ENCODE measurements at places on chromosomes 6 and 20.

DNA sequence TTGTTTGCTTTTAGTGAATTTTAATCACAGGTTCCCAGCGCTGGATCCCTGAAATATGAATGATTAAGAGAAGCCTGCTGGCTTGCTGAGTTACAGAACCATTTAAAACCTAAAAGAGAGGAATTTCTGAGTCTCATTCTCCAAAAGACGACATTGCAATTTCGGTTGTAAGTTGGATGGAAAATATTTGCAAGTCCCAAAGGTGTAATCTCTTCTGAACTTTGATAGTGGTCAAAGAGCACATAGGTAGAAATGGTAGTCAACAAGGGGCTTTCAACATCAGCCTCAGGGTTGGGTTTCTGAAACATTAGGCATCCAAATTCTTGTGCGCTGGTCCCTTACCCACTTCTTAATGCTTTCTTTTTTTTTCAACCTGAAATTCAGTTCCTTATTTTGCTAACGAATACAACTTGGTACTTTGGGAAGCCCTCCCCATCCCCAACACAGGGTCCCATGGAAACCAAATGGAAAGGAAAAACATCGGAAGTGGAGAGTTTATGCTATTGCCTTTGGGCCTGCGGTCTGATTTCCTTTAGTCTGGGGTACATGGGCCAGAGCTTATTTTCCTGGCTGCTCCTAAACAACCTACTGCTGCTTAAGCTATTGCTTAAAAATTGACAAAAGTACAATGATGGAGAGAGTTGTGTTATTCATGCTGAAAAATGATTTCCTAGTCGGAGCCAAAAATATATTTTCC, 117.0 kb upstream of the KCNK16 start:
- no peaks in the 10 kb centered on the region for H3K4me1 ChIP-seq
- H3K27me3 ChIP-seq = no peaks in the 10 kb centered on the region
- H3K36me3 ChIP-seq = no peaks in the 10 kb centered on the region
- no peak overlapping the region for H3K27ac ChIP-seq

GRCh38 chr6:3996349-3996748, 82.6 kb downstream of the FAM217A start:
- H3K27me3 ChIP-seq = no peaks in the 10 kb centered on the region
- no peak overlapping the region for H3K4me3 ChIP-seq
- H3K36me3 ChIP-seq = no peaks in the 10 kb centered on the region
- no peaks in the 10 kb centered on the region for H3K4me1 ChIP-seq

DNA sequence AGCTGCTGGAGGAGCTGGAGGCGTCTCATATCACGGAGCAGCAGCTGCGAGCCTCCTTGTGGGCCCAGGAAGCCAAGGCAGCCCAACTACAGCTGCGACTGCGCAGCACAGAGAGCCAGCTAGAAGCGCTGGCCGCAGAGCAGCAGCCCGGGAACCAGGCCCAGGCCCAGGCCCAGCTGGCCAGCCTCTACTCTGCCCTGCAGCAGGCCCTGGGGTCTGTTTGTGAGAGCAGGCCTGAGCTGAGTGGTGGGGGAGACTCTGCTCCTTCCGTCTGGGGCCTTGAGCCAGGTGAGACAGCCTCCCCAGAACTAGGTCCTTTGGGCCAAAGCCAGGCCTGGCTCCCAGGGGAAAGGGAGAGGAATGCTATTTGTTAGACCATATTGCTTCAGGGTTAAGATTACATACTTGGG, 31.7 kb downstream of the C20orf173 start:
- no peak overlapping the region for H3K4me3 ChIP-seq
- DNase-seq = no peak
- no peaks in the 10 kb centered on the region for H3K27me3 ChIP-seq

DNA sequence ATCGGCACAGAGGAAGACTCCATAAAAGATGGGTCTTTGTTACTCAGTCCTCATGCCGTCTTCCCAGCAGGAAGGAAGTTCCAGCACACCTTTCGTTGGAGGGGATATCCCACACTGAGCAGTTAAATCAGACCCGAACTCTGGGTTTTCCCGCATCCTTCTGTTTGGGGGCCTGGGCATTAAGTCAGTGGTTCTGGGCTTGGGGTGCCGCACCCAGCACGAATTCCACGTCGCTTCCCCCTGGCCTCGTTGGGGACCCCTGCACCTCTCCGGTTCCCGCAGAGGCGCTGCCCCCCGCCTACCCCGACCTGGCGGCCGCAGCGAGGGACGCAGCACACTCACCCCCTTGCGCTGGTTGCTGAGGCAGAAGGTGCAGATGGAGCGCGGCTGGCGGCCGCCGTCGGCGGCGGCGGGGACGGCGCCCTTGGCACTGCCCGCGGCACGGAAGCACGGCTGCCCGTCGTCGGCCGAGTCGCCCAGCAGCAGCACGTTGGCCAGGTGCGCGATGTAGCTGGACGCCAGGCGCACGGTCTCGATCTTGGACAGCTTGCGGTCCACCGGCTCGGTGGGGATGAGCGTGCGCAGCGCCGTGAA, 641 bp downstream of the TCF15 start:
- peaks cover 30% of the 10 kb centered on the region for H3K27me3 ChIP-seq
- H3K4me3 ChIP-seq = no peak overlapping the region
- no peak overlapping the region for H3K27ac ChIP-seq
- H3K4me1 ChIP-seq = peaks cover 3% of the 10 kb centered on the region
- no peaks in the 10 kb centered on the region for H3K36me3 ChIP-seq

DNA sequence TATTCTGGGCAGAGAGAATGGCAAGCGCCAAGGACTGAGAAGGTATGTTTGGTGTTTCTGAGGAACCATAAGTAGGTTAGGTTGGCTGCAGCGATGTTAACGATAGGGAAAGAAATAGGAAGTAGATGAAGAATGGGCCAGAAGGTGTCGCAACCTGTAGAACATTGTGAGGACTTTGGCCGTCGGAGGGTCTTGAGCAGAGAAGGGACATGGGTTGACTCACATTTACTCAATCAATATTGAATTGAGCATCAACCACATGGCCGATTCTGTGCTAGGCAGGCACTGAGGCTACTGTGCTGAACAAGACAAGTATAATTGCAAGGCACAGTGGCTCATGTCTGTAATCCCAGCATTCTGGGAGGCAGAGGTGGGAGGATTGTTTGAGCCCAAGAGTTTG, 26.8 kb upstream of the RPN2 start:
- H3K4me3 ChIP-seq = no peak overlapping the region
- no peak for DNase-seq
- no peak overlapping the region for H3K27ac ChIP-seq
- H3K36me3 ChIP-seq = no peaks in the 10 kb centered on the region

DNA sequence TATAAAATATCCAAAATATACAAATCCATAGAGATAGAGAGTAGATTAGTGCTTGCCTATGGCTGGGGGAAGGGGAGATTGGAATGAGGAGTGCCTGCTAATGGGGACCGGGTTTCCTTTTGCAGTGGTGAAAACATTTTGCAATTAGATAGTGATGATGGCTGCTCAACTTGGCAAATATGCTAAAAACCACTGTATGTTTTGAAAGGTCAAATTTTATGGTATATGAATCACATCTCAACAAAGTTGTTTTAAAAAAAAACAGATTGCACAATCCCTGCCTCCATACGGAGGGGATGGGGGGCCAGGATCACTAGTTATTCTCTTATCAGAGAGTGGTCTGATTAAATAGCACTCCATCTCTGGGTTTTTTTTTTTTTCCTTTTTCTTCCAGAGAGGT, 76.9 kb upstream of the RIPOR2 start:
- H3K27me3 ChIP-seq = no peaks in the 10 kb centered on the region
- H3K4me1 ChIP-seq = peaks cover 33% of the 10 kb centered on the region
- no peak overlapping the region for H3K4me3 ChIP-seq
- no peak for DNase-seq
- H3K36me3 ChIP-seq = peaks cover 5% of the 10 kb centered on the region

DNA sequence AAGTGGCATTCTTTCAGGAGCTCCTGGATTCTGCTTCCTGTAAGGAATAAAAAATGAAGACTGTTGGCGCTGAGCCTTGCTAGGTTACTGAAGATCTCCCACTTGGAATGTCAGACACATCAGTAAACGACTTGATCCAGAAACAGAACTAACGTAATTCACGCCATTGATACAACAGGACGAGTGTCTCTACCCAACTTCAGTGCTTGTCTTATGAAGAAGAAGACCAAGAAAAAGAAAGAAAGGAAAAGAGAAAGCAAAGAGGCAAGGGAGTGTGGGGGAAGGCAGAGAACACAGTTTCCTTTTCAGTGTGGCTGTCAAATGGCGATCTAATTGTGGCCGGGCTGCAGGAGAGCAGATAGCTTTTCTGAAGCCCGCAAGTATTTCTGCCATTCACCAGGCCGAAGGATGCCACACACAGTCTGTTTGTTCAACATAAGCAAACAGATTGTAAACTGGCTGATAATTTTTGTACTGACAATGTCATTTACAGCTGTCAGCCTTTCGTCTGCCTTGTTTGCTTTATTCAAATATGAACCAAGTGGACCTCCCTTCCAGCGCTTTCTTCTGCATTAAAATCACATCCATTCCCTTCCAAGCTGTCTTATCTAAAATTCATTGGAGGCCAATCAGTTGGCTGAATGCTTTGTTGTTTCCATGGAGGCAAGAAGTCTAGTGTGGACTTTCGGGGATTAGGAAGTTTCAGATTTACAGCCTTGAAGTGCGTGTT, 180.6 kb downstream of the FOXA2 start:
- no peak overlapping the region for H3K27ac ChIP-seq
- H3K4me3 ChIP-seq = peak overlapping the region; percentile 21
- no peaks in the 10 kb centered on the region for H3K27me3 ChIP-seq

DNA sequence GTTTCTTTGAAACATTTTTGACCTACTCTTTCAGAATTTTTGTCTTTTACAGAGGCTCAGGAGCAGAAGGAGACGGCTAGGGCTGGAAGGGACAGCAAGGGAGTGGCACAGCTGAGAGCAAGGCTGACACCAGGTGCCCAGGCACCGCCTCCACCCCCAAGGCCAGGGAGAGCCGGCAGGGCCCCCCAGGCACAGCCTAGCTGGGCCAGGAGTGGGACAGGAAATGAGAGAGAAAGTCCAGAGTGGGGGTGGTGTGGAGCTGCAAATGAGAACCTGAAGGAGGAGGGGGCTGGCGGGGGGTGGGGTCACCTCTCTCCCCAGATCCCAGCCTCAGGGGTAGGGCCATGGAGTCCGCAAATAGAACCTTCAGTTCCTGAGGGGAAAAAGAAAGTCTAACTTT, 236.7 kb downstream of the CDC5L start:
- no peaks in the 10 kb centered on the region for H3K27me3 ChIP-seq
- no peak for DNase-seq
- no peaks in the 10 kb centered on the region for H3K4me1 ChIP-seq
- no peaks in the 10 kb centered on the region for H3K36me3 ChIP-seq
- H3K4me3 ChIP-seq = no peak overlapping the region
- H3K27ac ChIP-seq = no peak overlapping the region

DNA sequence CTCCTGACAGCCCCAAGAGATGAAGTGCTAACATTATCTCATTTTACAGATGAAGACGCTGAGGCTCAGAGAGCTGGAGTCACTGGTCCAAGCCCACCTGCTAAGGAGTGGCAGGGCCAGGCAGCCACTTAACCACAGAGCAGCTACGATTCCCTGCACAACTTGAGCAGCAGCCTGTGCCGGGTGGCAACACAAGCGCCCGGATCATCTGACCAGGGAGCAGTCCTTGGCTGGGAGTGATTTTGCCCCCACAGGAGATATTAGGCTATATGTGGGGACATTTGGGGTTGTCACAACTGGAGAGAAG, 93.2 kb upstream of the PTPN1 start:
- H3K4me3 ChIP-seq = no peak overlapping the region
- no peak for DNase-seq
- H3K4me1 ChIP-seq = no peaks in the 10 kb centered on the region
- no peak overlapping the region for H3K27ac ChIP-seq

DNA sequence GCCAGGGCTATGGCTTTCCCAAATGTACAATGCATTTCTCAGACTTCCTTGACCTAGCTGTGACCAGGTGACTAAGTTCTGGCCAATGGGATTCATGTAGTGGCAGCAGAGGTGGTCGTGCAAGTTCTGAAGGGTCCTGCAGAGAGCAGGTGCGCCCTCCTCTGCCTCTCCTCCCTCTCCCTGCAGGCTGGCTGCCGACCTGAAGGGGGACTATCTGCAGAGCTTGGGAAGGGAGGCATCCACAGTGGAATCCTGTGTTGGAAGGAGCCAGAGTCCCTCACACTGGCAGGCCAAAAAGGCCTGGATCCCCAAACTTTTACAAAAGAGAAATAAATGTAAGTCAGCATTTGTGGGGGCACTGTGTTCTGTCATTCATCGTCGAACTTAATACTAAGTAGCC, 66.6 kb downstream of the CDH26 start:
- H3K4me3 ChIP-seq = no peak overlapping the region
- no peak overlapping the region for H3K27ac ChIP-seq
- H3K27me3 ChIP-seq = no peaks in the 10 kb centered on the region
- H3K36me3 ChIP-seq = no peaks in the 10 kb centered on the region
- no peaks in the 10 kb centered on the region for H3K4me1 ChIP-seq

- H3K4me3 ChIP-seq = no peak overlapping the region
- no peaks in the 10 kb centered on the region for H3K4me1 ChIP-seq
- no peak for DNase-seq
- no peak overlapping the region for H3K27ac ChIP-seq
These were observed 50.1 kb upstream of the ASF1A start for GRCh38 chr6:118843685-118844390.

DNA sequence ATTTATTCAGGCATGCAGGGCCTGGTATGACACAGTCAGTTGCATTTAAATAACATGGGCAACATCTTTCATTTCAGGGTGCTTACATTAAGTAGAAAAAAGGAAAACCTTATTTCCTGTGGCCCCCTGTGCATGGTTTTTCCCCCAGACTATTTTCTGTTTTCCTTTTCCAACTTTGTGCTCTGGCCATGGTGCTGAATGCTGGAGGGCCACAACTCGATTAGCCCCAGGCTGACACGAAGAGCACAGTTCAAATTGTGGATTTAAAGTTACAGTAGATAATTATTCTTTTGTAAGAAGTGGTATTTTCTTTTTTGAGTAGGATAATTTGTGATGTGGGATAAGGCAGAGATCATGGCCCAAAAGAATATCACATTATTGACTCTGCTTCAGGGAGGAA, 332.0 kb downstream of the HAO1 start:
- no peaks in the 10 kb centered on the region for H3K36me3 ChIP-seq
- no peaks in the 10 kb centered on the region for H3K4me1 ChIP-seq
- H3K4me3 ChIP-seq = no peak overlapping the region
- H3K27ac ChIP-seq = no peak overlapping the region
- DNase-seq = no peak
- no peaks in the 10 kb centered on the region for H3K27me3 ChIP-seq

DNA sequence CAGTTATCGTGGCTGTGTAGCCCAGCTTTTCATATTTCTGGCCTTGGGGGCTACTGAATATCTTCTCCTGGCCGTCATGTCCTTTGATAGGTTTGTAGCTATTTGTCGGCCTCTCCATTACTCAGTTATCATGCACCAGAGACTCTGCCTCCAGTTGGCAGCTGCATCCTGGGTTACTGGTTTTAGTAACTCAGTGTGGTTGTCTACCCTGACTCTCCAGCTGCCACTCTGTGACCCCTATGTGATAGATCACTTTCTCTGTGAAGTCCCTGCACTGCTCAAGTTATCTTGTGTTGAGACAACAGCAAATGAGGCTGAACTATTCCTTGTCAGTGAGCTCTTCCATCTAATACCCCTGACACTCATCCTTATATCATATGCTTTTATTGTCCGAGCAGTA, 475 bp downstream of the OR2B6 start:
- H3K4me1 ChIP-seq = no peaks in the 10 kb centered on the region
- DNase-seq = no peak
- no peak overlapping the region for H3K27ac ChIP-seq
- no peaks in the 10 kb centered on the region for H3K36me3 ChIP-seq
- no peak overlapping the region for H3K4me3 ChIP-seq

GRCh38 chr20:13788167-13788834, 3.5 kb downstream of the NDUFAF5 start:
- H3K4me1 ChIP-seq = peaks cover 17% of the 10 kb centered on the region
- H3K4me3 ChIP-seq = no peak overlapping the region
- no peak overlapping the region for H3K27ac ChIP-seq

All from natural killer cell (primary cell).